ENCODE measurements at places on chromosomes 1 and 21.

DNA sequence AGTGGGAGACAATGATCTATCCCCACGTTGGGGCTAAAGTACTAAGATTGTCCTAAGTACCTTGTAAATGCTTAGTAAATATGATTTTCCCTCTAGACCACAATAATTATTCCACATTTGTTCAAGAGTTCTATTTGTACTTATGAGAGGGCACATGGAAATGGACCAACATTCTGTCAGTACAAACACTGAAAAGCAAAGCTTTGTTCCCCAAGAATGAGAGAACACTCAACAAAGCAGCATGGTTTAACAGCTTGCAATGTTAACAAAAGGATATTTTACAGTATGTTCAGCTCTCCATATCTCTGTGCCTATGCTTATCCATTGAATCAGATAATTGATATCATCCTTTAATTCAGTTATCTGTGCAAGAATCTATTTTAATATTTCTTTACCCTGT is 35.4 kb downstream of the RBM11 start:
- DNase-seq = no peak

DNA sequence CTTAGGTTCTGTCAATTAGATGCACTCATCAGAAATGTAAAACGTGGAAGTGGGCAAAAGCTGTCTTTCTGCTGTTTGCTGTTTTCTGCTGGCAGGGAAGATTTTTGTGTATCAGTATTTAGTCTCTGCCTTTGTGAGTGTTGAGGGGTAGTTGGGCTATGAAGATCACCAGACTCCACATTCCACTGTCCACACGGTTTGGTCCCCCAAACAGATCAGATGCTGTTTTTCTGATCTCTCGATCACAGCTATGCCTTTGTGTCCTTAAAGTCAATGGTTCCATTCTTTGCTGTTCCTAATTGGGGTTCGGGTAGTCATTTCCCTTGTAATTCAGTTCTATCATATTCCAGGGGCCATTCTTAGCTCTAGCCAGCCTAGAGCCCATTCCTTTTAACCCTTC is 27.0 kb upstream of the NPL start:
- no peak for DNase-seq

DNA sequence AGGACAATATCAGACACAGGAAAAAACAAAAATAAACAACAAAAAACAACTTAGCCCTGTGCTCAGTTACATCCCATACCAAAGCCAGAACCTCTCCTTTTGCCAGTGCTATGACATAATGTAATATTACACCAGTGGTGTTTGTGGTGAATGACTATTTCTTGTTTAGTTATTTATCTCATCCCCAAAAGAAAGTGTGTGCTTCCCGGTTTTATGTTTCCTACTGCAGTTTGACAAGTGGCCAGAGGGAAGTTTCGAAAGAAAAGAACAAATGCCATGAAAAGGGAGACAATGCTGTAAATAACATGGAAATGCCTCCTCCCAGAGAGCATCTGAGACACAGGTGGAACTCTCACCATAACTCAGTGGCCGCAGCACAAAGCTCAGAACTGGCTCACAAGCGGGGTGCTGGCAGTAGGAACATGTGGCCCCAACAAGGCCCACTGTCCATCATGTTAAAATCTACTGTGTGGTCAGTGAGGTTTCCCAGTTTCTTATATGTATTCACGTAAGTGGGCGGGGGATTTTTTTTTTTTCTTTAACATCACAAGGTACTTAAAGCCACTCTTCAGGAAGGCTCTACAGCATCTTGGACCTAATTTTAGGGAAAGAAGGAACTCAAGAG is 158.2 kb downstream of the BARHL2 start:
- no peak for DNase-seq

DNA sequence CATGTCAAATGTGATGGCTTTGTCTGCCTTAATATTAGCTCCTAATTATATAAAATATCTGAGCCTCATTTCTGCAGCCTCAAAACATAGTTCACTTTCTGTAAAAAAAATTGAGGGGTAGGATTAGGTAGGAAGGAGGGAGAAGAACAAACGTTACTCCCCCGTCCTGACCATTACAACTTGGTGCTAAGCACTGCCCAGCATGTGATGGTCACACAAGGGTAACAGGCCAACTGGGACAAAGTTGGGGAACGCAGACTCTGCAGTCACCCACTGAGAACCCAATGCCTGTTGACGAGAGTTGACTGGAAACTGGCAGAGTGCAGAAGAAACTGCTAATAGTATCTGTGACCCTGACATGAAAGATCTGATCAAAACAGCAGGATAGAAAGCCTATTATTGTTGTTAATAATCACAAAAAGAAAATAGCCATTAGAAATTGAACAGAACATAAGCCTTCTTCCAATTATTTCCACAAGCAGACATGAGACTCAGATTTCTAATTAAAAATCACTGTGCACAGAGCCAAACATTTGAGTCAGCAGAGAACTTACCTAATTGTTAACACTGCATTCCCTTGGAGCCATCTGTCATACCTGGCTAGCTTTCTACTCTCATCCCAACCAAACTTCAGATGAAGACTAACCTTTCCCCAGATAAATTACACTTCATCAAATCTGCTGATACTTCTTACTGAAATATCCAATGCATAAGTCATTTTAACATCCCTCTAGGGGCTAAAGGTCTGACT is 5.5 kb downstream of the SORT1 start:
- no peak for DNase-seq

GRCh38 chr1:10853701-10854100 is 57.3 kb upstream of the CASZ1 start:
- DNase-seq = no peak

- peak; percentile 85 for DNase-seq
Observed at GRCh38 chr21:41777951-41778815, 11.3 kb upstream of the RIPK4 start.

GRCh38 chr1:160800645-160801408 is 4.9 kb downstream of the LY9 start:
- no peak for DNase-seq

- no peak for DNase-seq
Observed at GRCh38 chr1:231278100-231278790, 37.2 kb downstream of the GNPAT start.

DNA sequence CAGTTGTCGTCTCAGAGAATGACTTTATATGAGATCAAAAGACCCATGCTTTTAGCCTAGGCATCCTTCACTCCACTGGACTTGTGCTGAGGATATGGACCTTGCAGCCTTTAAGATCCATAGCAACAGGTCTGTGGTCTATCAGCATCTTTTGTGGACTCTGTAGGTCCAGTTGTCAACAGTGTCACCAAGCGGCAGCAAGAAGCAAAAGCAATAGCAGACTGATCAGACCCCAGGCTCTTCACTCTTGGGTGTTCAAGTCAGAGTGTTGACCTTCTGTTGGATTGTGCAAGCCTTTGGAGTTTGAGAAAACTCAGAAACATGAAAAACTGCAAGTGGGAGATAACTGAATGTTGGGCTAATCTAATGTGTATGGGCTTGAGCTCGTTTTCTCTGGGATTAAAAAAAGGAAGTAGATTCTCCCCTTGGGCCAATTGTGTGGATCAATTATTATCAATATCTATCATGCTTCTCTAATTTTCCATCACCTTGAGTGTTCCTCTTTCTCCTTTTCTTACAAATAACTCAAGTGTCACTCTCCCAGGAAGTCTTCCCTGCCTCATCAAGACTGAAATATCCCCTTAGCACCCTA is 144.2 kb downstream of the LYPLAL1 start:
- no peak for DNase-seq

DNA sequence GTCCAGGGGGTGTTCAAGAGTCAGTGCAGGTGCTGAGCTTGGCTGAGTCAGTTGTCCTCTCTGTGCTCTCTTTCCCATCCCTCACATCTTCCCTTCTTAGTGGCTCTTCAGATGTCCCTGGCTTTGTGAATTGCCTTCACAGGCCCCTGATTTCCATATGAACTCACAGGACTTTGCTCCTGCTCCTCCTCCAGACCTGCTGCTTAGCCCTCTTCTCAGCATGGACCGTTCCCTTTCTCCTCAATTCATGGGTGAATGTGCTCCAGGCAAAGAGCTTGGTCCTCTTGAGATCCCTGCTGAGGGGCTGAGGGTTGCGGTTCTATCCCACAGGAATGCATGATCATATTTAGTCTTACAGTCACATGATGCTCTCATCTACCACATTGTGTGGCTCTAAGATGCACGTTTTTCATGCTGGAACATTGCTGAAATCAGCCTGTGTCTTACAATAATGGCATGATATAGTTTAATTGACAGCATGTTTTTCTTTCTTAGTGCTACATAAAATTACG is 30.5 kb downstream of the CACNA1E start:
- peak; percentile 38 for DNase-seq

- peak; percentile 44 for DNase-seq
Observed at GRCh38 chr1:204889681-204890383, 19.2 kb downstream of the NFASC start.

GRCh38 chr1:43620956-43621355 is 29.0 kb upstream of the KDM4A start:
- no peak for DNase-seq

DNA sequence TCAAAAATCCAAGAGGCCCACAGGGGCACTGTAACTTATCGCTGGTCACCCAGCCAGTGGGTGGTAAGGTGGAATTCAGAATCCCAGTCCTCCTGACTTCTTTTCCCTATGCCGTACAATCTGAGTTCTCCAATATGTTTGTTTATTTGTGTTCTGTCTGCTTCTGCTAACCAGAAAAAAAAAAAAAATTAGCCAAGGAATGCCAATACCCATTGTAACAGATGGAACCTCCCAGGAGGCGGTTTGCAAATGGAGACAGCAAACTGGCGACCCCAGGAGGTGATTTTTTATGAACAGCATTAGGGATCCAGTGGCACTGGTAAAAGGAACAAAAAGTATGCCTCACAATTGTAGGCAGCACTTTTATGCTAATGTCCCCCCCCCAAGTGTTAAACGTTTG is 189.0 kb upstream of the FGGY start:
- no peak for DNase-seq

- peak; percentile 69 for DNase-seq
Observed at GRCh38 chr1:233294913-233295236, 650 bp downstream of the PCNX2 start.

DNA sequence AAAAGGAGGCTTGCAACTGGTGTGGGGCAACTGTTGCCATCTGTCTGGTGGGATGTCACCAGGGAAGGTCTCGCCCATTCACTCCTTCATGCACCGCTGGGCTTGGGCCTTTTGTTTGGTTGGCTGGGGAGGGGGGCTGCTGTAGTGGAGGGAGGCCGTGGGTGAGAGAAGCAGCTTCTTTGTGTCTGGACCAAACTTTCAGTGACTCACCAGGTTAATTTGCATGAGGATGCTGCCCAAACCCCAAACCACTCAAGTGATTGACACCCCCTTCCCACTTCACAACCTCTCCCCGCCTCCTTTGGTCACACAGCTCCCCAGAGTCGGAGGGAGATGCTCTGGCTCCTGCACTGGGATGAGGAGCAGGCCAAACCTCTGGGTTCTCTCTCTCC is 19.7 kb downstream of the BTG2 start:
- DNase-seq = no peak

DNA sequence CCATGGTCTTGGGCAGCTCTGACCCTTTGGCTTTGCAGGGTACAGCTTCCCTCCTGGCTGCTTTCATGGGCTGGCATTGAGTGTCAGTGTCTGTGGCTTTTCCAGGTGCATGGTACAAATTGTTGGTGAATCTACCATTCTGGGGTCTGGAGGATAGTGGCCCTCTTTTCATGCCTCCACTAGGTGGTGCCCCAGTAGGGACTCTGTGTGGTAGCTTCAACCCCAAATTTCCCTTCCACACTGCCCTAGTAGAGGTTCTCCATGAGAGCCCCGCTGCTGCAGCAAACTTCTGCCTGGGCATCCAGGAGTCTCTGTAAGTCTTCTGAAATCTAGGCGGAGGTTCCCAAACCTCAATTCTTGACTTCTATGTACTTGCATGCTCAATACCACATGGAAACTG is 494.5 kb upstream of the LRRC7 start:
- DNase-seq = no peak

DNA sequence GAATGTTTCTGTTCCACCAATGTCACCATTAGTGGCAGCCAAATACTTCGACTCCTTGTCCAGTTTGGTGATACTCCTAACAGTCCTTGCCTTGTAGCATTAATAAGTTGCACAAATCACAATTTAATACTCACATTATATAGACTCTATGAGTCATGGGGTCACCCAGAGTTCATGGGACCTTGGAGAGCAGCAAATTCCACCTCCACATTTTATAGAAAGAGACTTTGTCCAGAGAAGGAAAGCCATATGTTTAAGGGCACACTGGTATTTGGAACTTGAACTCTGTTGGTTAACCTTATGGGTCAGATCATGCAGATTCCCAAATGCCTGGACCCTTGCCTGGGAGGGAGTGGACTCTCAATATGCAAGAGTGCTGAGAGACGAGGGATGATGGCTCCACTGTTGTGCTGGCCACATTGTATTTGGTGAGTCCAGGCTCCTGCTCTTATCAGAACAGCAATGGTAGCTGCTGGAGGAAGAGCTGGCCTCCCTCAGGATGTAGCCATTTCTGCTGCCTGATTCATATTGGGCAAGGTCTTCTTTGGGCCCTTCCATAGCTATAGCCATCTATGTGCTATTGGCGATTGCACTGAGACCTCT is 30.6 kb downstream of the DNAJC6 start:
- DNase-seq = peak; percentile 19

DNA sequence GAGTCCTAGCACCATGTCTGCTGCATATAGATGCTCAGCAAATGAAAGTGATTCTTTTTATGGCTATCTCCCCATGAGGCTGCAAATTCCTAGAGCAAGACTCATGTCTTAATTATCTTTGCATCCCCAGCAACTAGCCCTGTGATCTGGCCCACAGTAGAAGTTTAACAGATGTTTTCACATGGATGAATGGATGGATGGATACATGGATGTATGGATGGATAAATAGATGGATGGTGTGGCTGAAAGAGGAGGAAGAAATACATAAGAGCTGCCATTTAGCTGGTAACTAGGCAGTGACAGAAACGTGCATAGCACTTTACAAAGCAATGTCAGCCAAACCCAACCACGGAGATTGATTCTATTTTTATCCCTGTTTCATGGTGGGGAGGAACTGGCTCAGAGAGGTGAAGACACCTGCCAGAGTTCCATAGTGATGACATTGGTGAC is 32.7 kb upstream of the ZBTB40 start:
- peak; percentile 80 for DNase-seq

DNA sequence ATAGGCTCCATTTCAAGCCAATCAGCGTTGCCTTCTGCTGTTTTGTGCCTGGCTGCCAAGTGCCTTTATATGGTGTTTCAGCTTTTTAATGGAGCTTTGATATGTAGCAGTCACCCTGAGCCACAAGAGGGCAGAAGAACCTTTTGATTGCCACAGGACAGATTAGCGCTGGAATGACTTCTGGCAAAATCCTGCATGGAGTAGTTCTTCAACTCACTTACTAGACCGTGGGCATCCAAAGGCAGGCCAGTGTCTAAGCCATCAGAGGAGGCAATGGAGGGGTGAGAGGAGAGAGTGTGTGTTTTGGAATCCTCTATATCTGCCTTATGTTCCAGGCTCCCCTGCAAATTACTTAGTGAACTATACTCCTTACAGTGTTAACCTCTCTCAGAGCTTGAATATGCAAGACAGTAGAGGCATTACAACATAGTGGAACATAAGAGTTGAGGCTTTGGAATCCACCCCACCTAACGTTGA is 56.2 kb downstream of the ST3GAL3 start:
- DNase-seq = peak; percentile 89

- no peak for DNase-seq
Observed at GRCh38 chr1:87450615-87451209, 122.0 kb downstream of the LMO4 start.

GRCh38 chr1:18041102-18041501 is 66.5 kb upstream of the IGSF21 start:
- DNase-seq = no peak
